ENCODE measurements at places on chromosomes 7 and 10.

DNA sequence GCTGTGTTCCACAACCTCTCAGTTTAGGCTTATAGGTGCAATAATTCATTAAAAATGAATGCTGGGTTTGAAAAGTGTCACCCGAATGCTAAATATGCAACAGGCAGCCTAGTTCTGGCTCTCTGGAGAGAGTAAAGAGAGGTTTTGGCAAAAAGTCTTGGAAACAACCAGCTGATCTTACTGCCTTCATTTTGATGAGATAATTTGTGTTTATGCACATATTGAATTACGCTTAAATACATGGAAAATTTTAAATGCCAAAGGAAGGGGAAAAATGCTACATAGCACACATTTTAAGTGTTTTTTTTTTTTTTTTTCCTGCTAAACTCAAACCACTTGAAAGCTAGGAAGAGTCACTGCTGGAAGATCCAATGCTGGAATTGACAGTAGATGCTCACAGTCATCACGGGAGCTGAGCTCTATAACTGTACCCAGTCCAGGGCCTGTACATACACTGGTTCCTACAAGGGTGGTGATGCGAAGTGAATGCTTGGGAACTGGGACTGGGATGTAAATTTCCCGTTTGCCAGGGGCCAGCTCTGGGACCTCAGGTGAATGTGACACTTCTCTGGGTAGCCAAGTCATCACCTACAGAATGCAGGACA, 151.5 kb downstream of the PFKFB3 start:
- no peak for DNase-seq

DNA sequence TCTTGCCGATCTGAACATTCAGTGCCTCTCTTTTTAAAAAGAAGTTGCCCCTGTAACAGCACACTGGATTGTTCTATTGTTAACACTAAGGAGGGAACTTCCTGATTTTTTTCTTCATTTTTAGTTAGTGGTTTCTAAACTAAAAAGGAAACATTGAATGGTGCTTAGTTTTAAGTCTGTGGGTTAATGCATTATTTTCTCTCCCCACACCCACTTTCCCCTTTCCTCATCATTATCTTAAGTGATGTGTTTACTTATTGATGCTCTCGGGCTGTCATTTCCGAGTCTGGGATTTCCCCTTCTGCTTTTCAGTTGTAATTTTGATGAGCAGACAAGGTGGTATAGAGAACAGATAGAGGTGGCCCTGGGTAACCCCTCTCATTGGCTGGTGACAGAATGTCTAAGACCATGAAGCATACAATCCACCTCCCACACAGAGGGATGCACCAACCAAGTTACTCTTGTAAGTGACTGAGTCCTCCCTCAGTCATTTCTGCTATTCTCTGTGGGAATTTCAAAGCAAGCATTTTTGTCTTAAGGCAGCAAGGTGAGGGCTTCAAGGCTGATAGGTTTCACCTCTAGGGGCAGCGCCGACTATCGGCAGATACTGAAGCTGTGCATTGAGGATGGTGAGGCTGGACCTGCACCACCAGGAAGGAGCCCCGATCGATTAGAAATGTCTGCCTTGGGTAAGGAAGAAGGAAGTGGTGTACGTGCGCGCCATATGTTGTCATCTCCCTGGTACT, 49.5 kb downstream of the CHN2 start:
- DNase-seq = no peak

GRCh38 chr10:124671486-124672075, 72.6 kb downstream of the FAM53B start:
- DNase-seq = no peak

GRCh38 chr10:5670662-5671375, 4.4 kb upstream of the ASB13 start:
- DNase-seq = no peak

DNA sequence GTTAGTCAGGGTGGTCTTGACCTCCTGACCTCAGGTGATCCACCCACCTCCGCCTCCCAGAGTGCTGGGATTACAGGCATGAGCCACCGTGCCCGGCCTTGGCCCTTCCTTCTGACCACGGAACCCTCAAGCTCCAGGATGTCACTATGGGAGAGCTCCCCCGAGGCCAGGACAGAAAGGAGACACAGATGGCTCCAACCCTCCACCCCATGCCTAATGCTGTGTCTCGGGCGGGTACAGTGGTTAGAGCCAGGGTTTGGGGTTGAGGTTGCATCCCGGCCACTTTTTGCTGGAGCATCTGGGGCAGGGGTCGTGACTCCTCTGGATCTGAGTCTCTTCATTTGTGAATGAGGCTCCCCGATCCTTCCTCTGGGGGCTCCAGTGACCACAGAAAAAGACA, 8.1 kb downstream of the MYL10 start:
- no peak for DNase-seq

- DNase-seq = no peak
Measured at GRCh38 chr7:90877201-90877600, 281.1 kb downstream of the CDK14 start.

DNA sequence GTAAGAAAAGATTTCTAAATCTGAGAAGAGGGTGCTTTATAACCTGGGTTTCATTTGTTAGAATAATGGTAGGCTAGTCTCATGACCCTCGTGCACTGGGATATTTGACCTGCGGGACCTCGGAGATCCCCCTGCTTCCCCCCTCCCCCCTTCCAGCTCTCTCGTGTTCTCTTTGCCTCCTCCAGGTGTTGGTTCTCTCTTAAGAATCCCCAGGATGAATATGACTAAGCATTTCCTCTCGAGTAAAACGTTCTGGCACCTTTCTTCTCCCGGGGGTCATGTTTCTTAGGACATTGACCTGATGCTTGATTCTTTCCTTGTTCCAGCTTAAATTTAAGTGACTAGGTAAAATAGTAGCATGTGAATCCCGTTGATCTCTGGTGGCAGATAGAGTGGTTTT, 71.2 kb downstream of the SHH start:
- no peak for DNase-seq

GRCh38 chr10:94076325-94076841, 82.7 kb downstream of the PLCE1 start:
- no peak for DNase-seq

DNA sequence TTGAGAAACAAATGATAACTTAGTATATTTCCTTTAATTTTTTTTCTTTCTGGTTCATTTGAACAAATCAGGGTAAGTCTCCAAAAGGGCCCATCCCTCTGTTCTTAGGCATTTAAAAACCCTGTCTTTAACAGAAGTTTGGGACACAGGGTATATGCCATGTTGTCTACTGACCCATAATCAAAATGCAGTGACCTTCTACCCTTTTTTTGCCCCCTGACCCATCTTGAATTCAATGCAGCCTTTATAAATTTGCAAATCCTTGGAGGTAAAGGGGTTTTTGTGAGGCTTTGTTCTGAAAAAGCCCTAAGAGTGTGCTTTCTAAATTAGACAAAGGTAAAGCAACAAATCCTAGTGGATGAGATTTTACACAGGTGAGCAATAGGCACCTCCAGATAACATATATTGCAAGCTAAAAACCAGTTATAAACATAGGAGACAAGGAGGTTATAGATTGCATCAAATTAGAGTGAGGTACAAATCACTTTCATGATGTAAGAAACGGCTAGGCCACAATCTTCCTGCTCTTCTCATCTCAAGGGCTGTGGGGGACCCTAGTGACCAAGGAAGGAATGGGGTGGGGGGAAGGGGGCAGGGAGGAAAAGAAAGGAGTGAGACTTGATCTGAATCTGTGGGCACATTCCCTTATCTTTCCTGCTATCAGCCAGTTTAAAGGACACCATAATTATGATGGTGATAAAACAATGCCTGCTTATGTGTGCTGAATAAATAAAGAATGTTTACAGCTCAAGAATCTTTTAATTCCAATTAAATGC, 2.7 kb downstream of the SKIDA1 start:
- no peak for DNase-seq
